Activated T-helper 2 cell treated with anti-CD3 and anti-CD28 coated beads, Interferon-gamma antibody, Interleukin-2, Interleukin-4, amounts not matched to agents 10 μg/mL and 5 μg/mL and 100 μg/mL, durations not matched to agents 14 hours and 24 hours and 36 hours (primary cell): ENCODE measurements at places on chromosomes 1 and 21.

DNA sequence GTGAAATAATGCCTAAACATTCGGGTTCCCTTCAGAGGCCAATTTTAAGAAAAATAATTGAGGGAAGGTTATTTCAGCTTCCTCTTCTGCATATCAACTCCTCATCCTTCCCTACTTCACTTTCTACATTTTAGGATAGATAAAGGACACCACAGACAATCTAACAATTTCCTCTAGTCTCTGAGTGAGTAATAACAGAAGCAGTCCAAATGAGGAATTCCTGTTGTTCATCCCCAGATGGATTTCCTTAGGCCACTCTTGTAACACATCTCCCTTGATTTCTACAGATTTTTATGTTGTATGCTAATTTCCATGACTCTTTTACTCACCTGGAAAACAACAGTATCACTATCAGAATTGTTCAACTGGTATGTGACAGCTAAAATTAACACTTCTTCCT is 87.7 kb upstream of the LYPLAL1 start:
- no peak for DNase-seq

GRCh38 chr1:156213644-156213966 is 798 bp downstream of the PMF1 start:
- no peak for DNase-seq

DNA sequence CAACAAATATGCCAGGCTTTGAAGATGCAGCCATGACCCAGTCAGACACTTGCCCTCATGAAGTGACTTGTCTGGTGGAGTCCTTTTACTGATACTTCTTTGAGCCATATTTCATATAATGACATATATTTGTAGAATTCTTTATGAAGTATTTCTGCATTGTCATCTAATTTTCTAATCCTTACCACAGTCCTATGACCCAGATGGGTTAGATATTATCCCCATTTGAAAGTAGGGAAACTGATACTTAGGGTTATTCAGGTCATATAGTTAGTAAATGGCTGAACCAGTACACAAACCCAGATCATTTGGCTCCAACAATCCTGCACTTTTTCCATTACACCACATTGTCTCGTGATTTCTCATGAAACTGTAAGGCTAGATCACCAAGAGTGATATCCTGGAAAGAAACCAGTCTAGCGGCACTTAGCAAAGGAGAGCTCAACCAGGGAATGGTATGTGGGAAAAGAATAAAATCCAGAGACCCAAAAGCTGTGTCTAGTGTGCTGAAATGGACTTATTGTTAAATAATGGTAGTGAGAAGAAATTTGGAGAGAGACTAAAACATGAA is 49.6 kb downstream of the ZFYVE9 start:
- DNase-seq = no peak

GRCh38 chr1:162562470-162562828 is 927 bp downstream of the UAP1 start:
- no peak for DNase-seq

DNA sequence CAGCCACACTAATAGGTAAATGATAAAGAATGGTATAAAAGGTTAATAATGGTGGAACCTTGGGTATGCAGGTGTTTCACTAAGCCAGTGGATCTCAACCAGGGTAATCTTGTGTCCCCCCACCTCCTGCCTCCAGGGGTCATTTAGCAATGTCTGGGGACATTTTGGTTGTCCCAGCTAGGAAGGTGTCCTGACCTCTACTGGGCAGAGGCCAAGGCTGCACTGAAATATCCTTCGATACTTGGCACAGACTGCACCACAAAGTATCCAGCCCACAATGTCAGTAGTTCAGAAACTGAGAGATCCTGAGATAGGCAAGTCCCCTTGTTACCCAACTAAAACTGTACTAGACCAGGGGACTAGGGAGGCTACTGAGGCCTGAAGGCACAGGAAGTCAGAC is 113.6 kb upstream of the TIAM1 start:
- DNase-seq = no peak

- DNase-seq = no peak
Measured at GRCh38 chr1:28244549-28245251, 8.8 kb downstream of the ATP5IF1 start.

- no peak for DNase-seq
Measured at GRCh38 chr1:152018537-152018936, 18.3 kb downstream of the S100A11 start.

- no peak for DNase-seq
Measured at GRCh38 chr21:33761441-33762036, 119.2 kb downstream of the ITSN1 start.

GRCh38 chr1:10793129-10793651 is 3.3 kb downstream of the CASZ1 start:
- no peak for DNase-seq

GRCh38 chr1:186078245-186078644 is 296.8 kb downstream of the TPR start:
- no peak for DNase-seq

- no peak for DNase-seq
Measured at GRCh38 chr1:50183378-50184133, 74.8 kb downstream of the ELAVL4 start.

GRCh38 chr1:172467446-172467845 is 23.6 kb upstream of the PIGC start:
- no peak for DNase-seq

DNA sequence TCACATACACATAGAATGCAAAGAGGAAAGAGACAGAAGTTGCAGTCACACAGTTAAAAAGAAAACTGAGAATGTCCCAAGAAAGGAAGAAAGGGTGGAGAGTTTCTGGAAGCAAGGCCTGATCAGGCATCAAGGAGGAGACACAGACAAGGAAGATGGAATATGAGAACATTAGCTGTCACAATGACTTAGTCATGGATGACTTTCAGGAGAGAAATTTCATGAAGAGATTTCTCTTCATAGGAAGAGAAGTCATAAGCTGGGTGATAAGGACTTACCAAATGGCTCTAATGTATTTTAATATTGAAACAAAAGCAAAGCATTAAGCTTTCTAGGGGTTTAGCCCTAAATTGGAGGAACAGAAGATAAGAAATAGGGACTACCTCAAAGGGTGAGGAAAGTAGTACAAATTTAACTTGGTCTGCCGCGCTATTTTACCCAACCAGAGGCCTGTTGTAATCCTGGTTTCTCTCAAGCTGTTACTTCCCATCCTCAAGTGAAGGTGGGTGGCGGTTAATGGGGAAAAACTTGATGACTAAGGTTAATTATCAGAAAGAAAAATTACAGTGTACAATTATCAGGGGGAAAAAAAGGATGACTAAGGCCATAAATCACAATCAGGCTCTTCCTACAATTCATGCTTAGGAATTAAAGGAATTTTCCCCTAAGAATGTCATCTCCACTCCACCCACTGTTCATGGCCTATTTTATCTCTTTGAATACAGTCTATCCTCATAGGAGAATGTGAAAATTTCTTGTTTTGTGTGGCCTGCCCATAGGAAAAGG is 93.9 kb upstream of the ADGRL2 start:
- DNase-seq = no peak

DNA sequence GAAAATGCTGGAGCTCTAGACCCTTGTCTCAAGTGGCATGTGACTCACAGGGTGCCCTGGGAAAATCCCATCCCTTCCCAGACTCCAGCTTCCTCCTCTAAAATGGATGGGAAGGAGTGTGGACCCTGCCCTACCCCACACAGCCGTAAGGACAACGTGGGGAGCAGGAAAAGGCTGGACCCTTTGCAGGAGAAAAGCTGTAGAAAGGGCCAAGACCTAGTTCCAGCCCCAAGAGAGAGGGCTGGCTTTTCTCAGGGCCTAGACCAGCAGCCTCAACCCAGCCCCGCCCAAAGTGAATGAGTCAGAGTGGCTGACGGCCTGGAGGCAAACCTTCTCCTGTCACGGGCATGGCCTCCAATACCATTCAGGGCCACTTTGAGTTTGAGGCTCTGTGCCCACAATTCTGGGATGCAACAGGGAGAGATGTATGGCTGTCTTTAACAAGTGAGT is 1.1 kb downstream of the LAMB3 start:
- DNase-seq = peak; percentile 65

DNA sequence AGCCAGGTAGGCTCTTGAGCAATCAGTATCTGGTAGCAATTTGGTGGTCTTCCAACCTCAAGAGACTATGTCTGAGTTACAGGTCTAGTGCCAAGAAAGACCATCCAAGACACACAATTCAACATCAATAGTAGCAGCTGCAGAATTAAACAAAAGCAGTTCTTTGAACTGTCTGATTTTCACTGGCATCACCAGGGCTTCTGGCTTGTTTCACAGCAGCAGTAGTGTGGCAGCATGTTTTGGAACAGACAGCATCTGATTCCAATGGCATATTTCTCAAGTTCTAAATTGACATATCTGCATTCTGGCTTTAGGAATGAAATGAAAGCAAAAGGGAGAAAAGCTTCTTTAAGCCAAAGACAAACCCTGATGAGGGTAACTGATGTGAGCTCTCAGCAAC is 334.7 kb upstream of the PRMT6 start:
- no peak for DNase-seq

DNA sequence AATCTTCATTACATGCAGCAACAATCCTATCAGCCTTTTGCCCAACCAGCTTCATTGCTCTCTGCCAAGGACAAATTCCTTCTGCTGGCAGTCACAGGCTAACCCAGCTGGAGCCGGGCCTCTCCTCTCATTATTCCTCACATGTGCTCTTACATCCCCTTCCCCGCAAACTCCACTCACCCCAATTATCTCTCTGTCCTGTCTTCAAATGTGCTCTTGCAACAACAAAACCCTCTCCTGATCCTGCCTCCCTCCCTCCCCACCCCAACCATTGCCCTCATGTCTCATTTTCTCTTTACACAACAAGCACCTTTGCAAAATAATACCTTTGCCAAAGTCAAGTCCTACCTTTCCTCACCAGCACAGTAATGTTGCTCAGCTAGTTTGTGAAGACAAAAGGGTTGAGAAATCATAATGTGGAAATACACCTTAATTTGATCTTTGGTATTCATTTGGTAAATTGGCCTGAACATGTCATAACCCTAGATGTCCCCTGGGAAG is 36.0 kb upstream of the DHCR24 start:
- no peak for DNase-seq

- DNase-seq = no peak
Measured at GRCh38 chr1:223847781-223848345, 2.1 kb upstream of the TP53BP2 start.

DNA sequence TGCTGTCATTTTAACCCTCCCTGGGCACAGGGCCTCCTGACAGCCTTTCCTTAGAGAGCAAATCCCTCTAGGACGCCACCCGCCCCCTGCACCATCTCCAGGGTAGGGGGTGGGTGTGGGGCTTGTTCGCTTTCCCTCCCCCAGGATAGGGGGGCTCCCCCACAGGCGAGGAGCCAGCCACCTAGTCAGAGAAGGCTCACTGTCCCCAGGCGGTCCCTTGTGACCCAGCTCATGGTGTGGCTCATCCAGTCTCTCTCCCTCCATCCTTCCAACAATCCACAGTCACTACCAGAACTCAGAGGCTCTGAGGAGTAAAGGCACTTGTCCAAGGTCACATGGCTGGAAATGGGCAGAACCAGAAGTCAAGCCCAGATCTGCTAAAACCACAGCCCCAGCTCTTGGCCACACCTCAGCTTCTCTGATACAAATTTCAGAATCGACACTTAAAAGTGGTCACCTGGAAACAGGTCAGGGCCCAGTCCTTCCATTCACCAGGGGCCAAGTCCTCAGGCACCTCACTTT is 89.8 kb downstream of the MRPL37 start:
- no peak for DNase-seq

GRCh38 chr1:16980473-16981268 is at the start of gene MFAP2:
Gene MFAP2, minus strand, starts transcription at chr1:16980620. Its CDS starts 2,347 bp downstream, at chr1:16978273.
- DNase-seq = no peak

GRCh38 chr1:4605158-4605557 is 49.3 kb upstream of the AJAP1 start:
- DNase-seq = no peak

GRCh38 chr1:212037900-212038299 is 2.4 kb downstream of the DTL start:
- no peak for DNase-seq

- DNase-seq = no peak
Measured at GRCh38 chr1:231207437-231207836, 33.6 kb upstream of the GNPAT start.

- peak; percentile 9 for DNase-seq
Measured at GRCh38 chr1:77282187-77282865, 507 bp downstream of the AK5 start.

GRCh38 chr1:159436469-159436868 is 3.1 kb upstream of the OR10J1 start:
- DNase-seq = no peak

- no peak for DNase-seq
Measured at GRCh38 chr1:119660253-119661083, 12.4 kb upstream of the ZNF697 start.

DNA sequence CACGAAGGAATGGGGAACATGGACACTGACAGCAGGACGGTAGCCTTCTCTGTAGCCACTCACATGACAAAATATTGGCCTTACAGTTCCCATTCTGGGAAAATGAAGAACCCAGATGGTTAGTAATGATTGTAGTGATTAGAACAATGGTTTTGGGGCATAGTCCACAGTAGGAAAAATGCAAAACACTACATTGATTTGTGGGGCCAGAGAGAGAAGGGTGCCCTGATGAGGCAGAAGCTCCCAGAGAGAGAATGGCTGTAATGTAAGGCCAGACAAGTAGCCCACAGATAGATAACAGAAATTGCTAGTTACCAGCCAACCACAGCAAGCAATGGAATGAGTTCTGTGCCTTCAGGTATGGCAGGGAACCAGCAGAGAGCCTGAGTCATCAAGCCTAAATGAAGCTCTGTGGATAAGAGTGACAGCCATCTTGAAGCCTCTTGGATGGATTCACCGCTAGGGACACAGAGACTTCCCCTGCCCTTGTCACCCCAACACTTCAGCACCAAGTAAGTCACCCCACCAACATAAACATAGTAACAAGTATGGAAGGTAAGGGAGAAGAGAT is 206.1 kb downstream of the BACH1 start:
- DNase-seq = no peak

- DNase-seq = no peak
Measured at GRCh38 chr1:227437495-227438008, 119.3 kb upstream of the CDC42BPA start.

GRCh38 chr1:56330391-56331026 is 248.9 kb downstream of the PLPP3 start:
- no peak for DNase-seq

GRCh38 chr1:186958520-186958919 is 129.8 kb downstream of the PLA2G4A start:
- no peak for DNase-seq

DNA sequence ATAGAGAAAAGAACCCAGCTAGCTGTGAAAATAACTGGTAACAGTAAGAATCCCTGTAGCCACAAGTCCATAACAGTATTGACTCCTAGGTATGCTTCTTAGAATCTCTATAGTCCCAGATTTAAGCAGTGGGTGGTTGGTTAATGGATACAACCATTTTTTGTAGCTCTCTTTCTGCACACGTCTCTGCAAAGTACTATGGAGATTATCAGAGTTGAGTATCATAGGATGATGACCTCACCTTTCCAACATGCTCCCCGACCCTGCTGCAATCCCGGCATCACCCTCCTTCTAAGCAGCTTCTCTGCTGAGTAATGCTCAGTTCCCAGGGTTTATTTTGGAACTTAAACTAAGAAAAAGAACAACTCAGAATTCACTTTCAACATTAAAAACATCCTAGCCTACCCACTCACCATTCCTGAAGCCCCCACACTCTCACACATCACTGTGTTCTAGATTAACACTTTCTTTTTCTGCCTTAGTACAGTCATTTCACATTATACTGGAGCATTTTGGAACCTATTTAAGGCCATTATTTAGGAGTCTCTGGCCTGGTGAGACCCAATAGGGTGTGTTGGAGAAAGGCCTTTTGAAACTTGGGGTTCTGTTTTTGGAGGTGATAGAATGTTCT is 2.7 kb downstream of the MLLT11 start:
- DNase-seq = no peak
